ENCODE measurements at places on chromosomes 5 and 9. TPM values are rescaled to one million over a fixed set of nuclear protein-coding genes. Genes with fewer than 3 reads are reported as not detected.

Gene ADGRD2
- not detected for total RNA-seq

Gene PCDHA5
- total RNA-seq, result not detected

- peaks cover under 1% of the 10 kb centered on the region for H3K4me1 ChIP-seq
- no peak overlapping the region for H3K4me3 ChIP-seq
- H3K27me3 ChIP-seq, result no peaks in the 10 kb centered on the region
- H3K27ac ChIP-seq, result no peak overlapping the region
Measured at GRCh38 chr9:98175028-98175569, 17.3 kb downstream of the CORO2A start.

GRCh38 chr9:124786881-124787573, 10.1 kb downstream of the OLFML2A start:
- H3K4me1 ChIP-seq, result no peaks in the 10 kb centered on the region
- no peaks in the 10 kb centered on the region for H3K36me3 ChIP-seq
- DNase-seq, result no peak
- H3K27me3 ChIP-seq, result peaks cover 12% of the 10 kb centered on the region
